ENCODE measurements at places on chromosomes 16 and 17. TPM values are rescaled to one million over a fixed set of nuclear protein-coding genes. Genes with fewer than 3 reads are reported as not detected.

Gene PLCD3
- 3.4 TPM for total RNA-seq

Gene SLC16A6
- 0.40 TPM for total RNA-seq

Gene KCNJ16
- total RNA-seq: 1.1 TPM

Gene ARL6IP1
- 93.3 TPM for total RNA-seq

Gene ATAD5
- total RNA-seq: 0.45 TPM

Gene KRT31
- total RNA-seq: not detected
